ENCODE measurements at places on chromosomes 5 and 9.

GRCh38 chr5:66967826-66968262 is 228.8 kb downstream of the CD180 start:
- no peak for DNase-seq

DNA sequence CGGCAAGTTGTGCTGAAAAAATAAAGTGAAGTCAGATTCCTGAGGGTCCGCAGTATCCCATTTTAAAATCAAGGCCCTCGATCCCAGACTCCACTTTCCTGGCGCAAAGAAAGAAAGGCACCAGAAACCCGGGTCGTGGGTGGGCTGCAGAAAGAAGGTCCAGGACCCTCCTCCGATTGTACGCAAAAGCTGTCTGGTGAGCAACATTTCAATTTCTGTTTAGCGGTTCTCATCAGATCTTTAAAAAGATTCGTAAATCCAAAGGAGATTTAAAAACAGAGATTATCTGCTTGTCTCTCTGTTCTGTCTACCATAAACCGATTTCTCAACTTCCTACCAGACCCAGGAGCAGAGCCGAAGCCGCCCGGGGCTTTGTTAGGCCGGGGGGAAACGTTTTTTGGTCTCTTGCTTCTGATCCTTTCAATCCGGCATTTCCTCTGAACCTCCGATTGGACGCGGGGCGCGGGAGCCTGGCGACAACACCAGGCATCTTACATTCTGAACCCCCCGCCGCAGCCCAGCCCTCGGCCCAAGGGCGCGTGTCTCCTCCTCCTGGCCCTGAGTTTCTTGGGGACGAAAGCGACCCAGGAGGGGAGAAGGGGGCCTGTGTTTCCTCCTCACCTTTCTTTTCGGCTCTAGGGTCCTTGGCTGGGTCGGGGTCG is 746 bp downstream of the NKX2-5 start:
- DNase-seq: no peak

- no peak for DNase-seq
Measured at GRCh38 chr9:112495614-112496013, 9.0 kb downstream of the KIAA1958 start.

DNA sequence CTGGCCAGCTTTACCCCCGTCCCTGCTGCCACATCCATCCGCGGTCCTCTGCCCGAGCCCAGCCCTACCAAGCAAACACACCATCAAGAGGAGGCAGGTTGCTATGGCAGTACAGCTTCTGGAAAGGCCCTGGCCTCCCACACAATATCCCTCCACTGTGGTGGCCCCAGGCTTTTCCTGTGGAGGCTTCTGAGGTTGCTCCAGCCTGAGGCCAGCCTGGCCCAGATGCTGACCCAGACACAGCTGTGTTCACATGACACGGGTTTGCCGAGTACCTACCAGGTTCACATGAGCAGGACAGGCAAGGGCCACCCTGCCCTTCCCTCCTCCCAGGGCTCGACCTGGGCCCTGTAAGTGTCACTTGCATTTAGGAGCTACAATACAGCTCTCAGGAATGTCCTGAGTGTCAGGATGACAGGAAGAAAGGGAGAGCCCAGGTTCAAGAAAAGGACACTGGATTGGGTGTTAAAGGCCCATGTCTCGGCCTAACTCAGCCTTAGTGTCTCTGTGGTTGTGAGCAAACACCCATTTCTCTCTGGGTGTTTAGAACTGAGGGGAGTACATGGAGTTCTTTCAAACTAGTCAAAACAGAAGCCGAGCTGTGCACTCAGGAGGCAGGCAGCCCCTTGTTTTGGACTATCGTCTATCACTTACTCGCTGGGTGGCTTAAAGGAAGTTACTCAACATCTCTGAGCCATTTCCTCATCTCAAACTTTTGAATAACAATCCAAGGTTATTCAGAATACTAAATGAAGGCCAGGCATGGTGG is 40.2 kb downstream of the NAIF1 start:
- DNase-seq: no peak

- DNase-seq: no peak
Measured at GRCh38 chr9:4927701-4928100, 57.4 kb upstream of the JAK2 start.

Measured in stimulated activated CD4-positive, alpha-beta T cell treated with anti-CD3 and anti-CD28 coated beads, TNF-alpha, amount 100 ng/mL, for 48 hours (primary cell).